ENCODE measurements at places on chromosomes 1 and 21.
A peak's percentile ranks its signal among the peaks of the same experiment; 100 is the strongest.

DNA sequence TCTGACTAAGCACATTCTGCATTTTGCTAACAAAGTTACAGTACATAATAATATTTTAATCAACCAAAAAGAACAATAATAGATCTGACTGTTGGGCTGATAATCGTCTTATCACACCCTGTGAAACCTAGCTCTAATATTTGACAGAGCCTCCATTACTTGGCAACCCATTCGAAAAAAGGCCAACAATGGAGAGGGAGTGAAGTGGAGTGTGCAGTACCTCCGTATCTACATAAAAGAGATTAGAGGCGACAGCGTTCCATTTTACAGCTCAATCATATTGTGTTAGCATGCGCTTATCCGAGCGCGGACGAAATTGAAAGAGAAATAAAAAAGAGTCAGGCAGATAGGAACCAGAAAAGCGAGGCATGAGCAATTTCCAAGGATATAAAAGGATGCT, 137.3 kb upstream of the USH2A start:
- no peak for DNase-seq

GRCh38 chr21:37673801-37674575, 242.3 kb downstream of the KCNJ6 start:
- no peak for DNase-seq

DNA sequence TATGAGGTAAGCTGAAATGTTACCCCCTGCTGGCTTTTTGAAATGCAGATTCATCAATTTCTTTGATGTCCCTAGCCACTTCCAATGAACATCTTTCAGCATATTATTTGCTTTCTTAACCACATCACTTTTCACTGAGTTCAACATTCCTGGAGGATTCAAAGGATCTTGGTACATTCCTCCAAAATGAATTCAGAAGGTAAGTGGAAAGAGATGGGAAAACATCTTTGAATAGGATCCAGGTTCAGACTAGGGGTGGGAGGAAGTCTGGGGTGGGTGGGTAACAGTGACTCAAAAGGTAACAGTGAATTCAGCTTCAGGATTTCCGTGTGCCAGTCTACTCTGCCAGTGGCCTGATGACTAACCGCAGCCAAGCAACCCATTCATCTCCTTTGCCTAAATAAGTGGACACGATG, 180.7 kb downstream of the ZC3H11B start:
- no peak for DNase-seq

DNA sequence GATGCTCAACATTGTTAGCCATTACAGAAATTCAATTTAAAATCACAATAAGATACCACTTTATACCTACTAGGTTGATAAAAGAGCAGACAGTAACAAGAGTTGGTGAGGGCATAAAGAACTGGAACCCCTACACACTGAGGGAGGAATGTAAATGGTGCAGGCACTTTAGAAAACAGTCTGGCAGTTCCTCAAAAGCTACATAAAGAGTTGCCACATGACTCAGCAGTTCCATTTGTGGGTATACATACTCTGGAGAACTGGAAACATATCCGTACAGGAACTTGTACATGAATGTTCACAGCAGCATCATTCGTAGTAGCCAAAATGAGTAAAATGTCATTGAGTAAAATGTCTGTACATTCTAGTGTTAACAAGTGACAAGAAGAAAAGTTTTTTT, 17.0 kb downstream of the NSL1 start:
- DNase-seq: no peak

- DNase-seq: no peak
Observed at GRCh38 chr21:45269861-45270260, 17.8 kb downstream of the POFUT2 start.

GRCh38 chr1:208002672-208003071, 91.7 kb upstream of the CD34 start:
- no peak for DNase-seq

DNA sequence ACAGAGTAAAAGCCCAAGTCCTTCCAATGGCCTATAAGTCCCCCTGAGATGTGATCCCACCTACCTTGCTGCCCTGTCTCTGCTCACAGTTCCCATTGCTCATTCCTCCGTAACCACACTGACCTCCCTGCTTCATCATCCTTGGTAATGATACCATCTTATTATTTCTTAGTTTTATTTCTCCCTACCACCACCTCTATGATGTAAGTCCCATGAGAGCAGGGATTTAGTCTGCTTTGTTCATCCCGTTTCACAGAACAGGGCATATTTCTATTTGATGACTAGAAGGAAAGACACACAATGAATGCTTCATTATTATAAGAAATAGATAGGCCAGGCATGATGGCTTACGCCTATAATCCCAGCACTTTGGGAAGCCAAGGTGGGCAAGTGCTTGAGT, 22.5 kb downstream of the NIBAN1 start:
- no peak for DNase-seq

- peak; percentile 33 for DNase-seq
Observed at GRCh38 chr1:20124456-20125057, 5.2 kb upstream of the PLA2G2D start.

GRCh38 chr1:44015206-44015605, 16.1 kb downstream of the SLC6A9 start:
- no peak for DNase-seq

GRCh38 chr1:227035316-227035715, 95.2 kb downstream of the COQ8A start:
- no peak for DNase-seq

DNA sequence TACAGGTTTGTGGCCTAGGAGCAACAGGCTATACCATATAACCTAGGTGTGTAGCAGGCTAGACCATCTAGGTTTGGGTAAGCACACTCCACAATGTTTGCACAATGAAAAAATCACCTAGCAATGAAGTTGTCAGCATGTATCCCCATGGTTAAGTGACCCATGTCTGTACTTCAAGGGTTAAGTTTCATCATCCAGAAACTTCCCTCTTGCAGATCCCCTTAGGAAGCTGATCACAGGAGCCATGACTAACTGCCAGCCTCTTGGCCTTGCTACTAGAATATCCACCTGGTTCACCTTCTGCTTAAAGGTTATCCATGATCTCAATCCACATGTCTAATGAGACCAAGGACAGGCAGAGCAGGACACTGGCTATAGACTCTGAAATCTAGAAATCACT, 3.5 kb upstream of the UBXN10 start:
- no peak for DNase-seq

DNA sequence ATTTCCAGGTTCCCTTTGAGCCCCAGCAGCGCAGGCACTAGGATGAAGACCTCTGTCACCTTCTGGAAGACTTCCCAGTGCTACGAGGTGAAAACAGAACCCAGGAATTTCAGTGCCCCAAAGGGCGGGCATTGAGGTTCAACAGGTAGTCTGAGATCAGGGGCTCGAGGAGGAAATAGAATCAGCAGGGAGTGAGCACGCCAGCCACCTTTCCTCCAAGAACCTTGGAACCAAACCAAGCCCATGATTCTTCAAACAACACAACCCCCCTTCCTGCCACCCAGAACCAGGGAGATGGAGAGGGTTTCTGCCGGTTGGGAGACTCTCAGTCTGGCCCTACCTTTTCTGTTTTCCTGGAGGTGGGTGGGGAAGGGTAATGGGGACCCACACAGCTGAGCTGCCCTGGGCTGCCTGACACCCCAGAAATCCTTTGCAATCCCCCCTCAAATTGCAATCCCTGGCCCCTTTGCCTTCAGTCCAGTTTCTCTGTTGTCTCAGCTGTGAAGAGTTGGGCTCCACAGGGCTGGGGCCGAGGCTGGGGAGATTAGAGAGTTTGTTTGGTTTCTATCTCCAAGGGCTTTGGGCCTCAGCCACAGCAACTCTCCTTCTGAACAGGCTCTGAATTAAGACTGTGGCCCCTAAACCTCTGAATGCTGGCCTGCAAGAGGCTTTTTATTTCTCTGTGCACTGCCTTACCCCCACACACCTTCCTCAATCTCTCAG, 11.9 kb downstream of the SLC41A1 start:
- DNase-seq: no peak

- DNase-seq: no peak
Observed at GRCh38 chr21:22288885-22289499, 1290.8 kb downstream of the NCAM2 start.

DNA sequence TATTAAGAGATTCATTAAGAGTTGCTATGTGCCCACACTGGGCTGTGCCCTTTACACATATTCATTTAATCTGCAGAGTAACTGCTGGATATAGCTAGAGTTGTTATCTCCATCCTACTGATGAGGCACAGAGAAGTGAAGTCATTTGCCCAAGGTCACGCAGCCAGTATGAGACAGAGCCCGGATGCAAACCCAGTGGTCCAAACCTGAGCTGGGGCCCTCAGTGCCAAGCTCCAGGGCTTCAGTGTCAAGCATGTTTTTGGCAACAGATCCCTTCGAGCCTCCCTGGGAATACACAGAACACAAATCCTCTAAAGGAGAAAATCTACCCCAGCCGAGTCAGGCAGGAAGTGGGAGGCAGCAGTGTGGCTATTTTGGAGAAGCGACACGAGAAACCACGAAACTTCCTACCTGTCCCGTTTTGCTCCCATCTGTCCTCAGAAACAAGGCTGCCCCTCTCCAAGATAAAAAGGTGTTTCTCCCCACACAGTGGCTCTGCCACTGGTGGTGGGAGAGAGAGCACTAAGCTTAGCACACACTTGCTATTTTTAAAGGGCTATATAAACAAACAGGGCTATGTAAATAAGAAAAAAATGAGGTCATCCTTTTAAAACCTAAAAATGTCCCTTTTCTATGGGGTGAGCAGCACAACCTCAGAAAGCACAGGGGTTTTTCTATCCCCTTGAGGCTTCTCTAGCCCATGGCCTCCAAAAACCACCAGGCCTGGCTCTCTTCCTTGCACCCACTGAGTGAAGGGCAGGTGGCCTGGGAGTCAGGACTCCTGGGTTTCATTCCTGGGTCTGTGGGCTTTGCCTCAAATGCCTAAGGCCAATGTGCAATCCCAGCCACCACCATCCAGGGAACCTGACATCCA, 138.6 kb upstream of the EDN2 start:
- DNase-seq: no peak

DNA sequence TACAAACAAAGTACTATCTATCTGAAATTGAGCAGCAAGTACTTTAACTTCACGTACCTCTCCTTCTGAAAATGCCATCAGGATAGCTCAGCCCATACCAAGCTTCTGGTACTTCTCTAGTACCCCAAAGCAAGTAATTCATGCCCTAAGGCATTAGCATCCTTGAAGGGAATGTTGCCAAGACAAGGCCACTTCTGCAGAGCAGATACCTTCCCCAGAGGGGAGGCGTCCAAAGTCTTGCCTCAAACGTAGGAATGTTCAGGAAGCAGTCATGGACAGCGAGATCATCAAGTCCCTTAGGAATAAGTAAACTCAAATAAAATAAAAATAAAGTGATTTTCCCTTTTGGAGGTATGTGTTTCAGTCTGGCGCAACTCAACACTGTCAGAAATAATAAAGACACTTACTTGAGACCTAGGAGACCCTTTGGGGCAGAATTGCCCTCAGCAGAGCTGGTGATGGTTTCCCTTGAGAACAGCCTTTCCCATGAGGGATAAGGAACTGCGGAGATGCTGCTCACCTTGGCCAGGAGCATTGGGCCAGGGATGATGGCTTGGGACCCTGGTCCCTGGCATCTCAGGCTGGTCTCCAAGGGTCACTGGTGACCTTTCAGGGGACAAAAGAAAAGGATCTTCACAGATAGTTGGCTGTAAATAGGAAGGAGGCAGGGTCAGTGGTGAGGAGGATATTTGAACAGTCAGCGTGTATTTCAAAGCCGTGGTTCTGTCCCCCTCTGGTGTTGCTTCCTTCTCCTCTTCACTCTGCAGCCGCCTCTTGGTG, 522.9 kb downstream of the KIF26B start:
- no peak for DNase-seq
